Central memory CD8-positive, alpha-beta T cell (primary cell): ENCODE measurements at places on chromosomes 6 and 20.

DNA sequence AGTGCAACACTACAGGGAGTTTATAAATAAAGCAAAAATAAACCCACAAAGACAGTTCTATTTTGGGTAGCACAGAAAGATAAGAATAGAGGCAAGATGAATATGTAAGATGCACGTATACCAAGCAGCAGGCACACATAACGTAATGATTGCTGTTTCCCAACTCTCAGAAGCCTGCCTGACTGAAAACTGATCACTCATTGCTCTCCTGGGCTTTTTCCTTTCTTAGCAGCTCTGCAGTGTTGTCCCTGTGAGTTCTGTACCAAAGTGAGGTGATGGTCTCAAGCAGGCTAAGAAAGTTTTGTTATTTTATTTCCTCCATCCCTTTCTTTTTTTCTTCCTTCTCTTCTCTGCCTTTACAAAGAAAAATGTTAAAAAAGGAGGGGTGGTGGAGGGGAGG is 522.0 kb upstream of the MAN1A1 start:
- DNase-seq, result no peak

- DNase-seq, result no peak
Measured at GRCh38 chr20:4227085-4227821, 211.9 kb upstream of the RNF24 start.

DNA sequence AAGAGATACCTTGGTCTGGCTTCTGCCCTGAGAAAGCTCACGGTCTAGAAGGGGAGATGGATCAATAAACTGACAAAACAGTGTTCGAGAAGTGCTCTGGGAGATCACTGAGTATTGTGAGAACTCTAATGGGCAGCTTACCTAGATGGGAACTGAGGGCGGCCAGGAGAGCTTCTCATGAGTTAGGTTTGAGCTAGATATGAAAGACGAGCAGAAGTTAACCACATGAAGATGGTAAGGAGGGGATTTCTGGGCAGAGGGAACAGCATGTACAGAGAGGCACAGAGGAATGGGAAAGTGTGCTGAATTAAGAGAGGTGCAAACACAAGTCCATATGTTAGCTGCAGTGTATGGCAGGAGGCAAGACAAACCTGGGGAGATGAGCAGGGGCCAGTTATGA is 11.9 kb downstream of the ZFAND3 start:
- DNase-seq, result no peak

DNA sequence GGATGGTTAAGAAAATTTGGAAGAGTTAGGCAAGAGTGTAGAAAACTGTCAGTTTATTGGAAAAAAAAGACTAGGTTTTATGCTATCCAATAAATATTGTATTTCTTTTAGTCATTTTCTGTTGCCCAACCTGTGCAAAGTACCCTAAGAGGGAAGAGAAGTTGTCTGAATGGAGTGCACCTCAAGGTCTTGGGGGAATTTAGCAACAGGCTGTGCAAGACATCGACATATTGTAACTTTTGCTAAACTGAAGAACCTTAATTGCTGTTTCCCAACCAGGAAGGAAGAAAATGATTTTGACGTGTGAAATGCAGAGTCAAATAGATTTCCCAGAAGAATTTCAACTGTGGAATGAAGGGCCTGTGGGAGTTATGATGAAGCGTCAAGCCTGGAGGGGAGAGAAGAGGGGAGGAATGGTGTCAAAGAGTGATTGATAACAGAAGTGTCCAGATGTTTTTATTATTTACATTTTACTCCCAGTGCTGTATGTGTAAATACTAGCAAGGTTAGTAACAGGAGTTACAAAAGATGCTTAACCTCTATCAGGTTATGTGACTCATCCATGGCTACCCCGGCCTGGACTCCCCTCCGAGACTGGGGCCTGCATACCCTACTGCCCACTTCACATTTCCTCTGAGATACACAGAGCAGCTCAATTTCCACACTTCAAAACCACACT is 246.8 kb downstream of the MYLK4 start:
- no peak for DNase-seq

GRCh38 chr20:20201639-20202038 is 149.3 kb downstream of the CFAP61 start:
- no peak for DNase-seq

DNA sequence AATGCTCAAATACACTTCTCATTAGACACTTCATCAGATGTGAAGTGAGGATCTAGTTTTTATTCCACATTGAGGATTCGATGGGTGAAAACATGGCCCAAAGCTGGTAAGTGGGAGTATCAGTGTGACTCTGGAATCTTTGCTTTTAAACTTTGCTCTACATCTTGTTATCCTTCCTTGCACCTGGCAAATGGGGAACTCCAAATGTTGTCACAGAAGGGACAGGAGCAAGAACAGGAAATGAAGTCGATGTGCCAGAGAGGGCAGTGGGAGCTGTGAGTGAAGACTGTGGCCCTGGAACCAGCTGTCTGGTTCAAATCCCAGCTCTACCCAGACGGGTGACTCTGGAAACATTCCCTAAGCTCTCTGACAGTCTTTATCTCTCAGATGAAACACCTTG is 86.7 kb upstream of the AGPAT4 start:
- no peak for DNase-seq

GRCh38 chr6:169252505-169253189 is 999 bp downstream of the THBS2 start:
- no peak for DNase-seq
